Posterior vena cava (tissue), 2 donors: ENCODE measurements at places on chromosomes 12 and 14.

DNA sequence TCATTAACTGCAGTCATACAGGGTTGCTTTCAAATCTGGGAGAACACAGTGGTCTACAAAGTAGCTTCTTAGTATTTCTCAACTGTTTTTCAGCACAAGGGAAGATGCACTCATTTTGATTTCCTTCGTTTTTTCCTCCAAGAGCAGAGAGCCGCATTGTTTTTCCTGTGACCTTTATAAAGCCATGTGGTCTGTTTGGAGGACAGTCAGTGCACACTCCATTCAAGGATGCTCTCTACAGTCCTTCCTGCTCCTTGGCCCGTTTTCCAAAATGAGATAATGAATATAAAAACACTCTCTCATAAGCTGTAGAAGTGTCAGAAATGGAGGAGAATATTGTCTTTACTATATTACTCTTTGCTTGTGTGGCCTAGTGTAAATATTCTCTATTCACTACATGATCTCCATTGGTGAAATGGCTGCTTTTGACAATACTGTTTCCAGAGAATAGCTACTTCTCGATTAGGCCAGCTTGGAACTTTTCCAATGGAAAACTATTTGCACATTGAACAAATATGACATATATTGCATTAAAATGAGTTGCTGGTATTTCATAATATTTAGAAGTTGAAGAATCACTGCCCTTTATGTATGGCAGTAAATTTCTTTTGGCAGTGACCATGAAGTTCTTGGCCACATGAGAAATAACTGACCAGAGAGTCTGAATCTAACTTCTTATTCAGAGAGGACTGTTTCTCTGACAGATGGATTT lies 393.1 kb upstream of the RGS6 start:
- DNase-seq, result no peak

DNA sequence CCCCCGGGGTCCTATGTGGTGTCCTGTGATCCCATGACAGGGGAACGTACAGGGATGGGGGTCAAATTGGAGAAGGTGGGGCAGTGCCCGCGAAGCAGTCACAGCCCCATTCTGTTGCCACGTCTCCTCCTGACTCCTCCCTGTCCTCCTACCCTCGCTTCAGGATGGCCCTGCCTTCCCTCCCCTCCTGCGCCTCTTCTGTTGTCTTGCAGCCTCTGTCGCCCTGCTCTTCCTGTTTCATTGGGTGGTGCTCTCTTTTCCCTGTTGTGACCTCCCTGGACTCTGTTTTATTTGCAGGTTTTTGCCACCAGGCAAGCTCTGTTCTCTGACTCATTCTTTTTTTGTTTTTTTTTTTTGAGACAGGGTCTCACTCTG lies 18.7 kb downstream of the CABP1 start:
- no peak for DNase-seq

DNA sequence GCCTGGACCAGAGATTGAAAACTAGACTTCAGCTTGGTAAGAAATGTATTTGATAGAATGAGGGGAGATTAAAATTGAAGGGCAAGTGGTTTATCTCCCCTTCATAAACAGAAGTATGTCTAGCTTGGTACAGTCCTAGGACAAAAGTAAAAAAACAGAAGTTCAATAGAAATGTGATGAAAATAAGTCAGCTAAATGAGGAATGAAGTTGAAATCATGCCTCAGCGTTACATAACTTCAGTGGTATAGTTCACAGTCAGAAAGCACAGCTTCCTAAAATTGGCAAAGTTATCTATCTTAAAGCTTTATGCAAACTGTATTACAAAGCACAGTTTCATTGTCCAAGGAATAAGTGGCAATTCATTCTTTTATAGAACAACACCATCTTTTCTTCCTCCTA lies 90.2 kb upstream of the SYT10 start:
- no peak for DNase-seq

DNA sequence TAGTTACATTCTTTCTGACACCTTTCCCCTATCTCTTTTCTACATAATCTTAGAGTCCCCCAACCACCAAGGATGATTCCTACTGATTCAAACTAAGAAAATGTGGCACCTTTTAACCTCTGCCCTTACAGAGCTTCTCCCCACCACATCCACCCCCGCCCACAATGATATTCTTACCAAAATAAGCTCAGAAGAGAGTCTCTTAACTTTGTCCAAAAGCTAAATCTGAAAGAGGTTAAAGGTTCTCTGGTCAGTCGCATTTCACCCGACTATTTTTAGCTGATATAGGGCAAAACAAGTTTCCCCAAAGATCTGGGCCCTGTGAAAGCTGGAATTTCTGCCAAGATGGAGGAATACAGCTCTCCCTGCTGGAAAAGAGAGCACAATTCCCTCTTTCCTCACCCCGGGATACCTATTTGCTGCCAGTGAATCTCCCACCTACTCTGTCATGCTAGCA lies 128.6 kb downstream of the ZFP36L1 start:
- no peak for DNase-seq

DNA sequence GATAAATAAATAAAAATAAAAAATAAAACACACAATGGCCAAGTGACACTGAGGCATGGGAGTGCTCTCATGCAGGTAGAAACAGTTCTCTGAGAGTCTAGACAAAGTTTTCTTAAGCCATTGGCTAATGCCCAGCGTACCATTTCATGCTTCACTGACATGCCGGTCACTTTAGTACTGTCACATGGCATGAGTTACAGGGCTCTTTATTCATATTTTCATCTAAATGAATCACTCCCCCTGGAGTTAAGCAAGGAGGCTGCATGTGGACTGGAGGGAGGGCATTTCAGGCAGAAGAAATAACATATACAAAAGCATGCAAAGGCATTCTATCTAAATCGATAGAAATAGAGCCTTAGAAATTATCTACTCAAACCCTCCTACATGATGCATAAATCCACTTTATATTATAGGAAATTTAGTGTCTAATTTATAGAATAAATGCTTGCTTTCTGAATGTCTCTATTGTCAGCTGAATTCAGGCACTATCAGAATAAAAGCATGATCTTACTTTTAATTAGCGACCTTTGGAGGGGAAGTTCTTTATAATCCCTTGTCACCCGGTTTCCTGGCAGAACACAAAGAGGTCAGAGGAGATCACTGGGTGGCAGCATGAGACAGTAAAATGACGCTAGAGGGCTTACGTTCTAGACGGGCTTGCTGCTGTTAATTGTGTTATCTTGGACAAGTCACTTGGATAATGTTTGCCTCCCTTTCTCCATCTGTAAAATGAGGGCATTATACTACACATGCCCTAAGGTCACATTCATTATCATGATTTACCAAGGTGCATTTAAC lies 17.5 kb downstream of the DYRK4 start:
- DNase-seq, result no peak
